ENCODE measurements at places on chromosomes 13 and 19. TPM values are rescaled to one million over a fixed set of nuclear protein-coding genes. Genes with fewer than 3 reads are reported as not detected.

GRCh38 chr13:97302611-97303010 lies 80.5 kb downstream of the MBNL2 start:
- DNase-seq = no peak

- DNase-seq = no peak
Observed at GRCh38 chr19:5973867-5974635, 3.9 kb downstream of the RANBP3 start.

DNA sequence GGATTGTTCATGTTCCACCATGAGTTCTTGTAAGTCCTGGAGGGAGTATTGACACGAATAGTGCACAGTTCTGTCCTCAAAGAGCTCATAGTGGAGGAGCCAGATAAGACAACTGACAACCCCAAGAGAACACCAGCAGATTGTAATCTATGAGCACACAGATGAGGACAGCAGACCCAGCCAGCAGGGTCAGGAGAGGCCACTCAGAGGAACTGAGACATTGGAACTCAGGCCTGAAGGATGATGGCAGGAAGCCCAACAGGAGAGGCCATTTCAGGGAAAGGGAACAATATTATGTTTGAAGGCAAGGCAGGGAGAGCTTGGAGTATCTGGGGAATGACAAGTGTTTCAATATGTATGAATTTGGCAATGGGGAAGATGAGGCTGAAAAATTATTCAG lies 63.7 kb upstream of the IPO5 start:
- no peak for DNase-seq

DNA sequence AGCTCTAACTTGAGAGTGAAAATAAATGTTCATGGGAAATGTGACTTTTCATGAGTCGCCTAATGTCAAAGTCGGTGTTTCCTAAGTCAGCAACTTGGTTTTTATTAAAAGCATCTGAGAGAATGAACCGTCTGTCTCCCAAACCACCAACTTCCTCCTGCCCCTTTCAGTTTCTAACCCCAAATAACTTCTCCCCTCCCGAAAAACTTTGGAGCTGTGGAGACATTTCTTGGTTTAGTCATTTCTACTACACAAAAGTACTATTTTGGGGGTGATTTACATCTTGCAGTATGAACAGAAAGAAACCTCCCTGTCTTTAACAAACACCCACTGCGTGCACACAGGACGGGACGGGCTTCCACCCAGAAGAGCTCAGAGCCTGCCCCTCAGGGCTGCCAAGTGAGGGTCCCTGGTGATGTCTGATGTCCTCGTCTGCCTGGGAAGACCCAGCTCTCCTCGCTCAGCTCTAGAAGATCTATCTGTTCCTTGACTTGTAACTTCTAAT lies 65.0 kb downstream of the RASA3 start:
- DNase-seq = no peak

GRCh38 chr13:60491531-60491930 lies 94.5 kb downstream of the TDRD3 start:
- DNase-seq = no peak

DNA sequence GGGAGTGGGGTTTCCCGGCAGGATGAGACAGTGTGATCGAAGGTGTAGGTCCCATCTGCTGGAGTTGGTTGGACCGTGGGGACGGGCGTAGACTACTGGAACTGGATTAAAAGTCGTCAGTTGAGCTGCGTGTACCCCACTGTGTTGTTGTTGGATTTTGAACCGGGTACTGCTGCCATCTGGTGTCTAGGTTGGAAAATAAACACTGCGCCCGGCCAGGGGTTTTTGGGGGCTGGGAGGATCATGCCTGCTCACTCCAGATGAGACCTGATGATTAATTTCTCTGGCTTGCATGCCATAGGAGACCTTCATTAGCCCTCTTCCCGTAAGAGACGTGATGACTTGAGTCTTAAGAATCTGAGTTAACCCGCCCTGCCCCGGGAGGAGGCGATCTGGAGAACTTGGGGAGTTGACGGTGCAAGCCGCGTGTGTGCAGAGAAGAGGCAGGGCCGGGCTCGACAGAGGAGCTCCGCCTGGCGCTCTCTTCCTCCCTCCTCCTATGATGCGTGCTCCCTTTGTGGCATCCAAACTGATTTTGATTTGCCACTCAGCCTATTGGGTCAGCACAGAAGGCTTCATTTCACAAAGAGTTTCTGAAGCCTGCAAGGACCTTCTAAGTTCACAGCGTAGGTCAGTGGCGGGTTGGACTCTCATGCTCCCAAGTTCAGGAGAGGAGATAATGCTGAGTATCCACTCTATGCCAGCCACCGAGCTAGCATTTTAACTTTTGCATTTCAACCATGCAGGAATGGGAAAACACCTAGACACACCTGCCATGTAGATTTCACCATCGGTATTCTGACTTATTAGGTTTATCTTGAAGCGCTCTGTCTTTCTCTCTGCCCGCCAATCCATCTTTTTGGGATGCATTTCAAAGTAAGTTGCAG lies 2.7 kb downstream of the UHRF1 start:
- no peak for DNase-seq

Gene C13orf46
- polyA plus RNA-seq = 0.07 TPM

Data from left renal pelvis (tissue), 4 donors.